Spinal cord (tissue), 10 donors: ENCODE measurements at places on chromosomes 6 and 20. TPM values are rescaled to one million over a fixed set of nuclear protein-coding genes. Genes with fewer than 3 reads are reported as not detected.

The POM121L2 gene
- polyA plus RNA-seq: not detected

The MACROD2 gene
- polyA plus RNA-seq: 16.2 TPM

The RIPOR3 gene
- 9.3 TPM for polyA plus RNA-seq

The PSORS1C1 gene
- polyA plus RNA-seq: 0.38 TPM

The NKX2-4 gene
- polyA plus RNA-seq: not detected

The C20orf96 gene
- polyA plus RNA-seq: 29.3 TPM

The CRIP3 gene
- polyA plus RNA-seq: 18.6 TPM
